ENCODE measurements at places on chromosomes 12 and 14.

DNA sequence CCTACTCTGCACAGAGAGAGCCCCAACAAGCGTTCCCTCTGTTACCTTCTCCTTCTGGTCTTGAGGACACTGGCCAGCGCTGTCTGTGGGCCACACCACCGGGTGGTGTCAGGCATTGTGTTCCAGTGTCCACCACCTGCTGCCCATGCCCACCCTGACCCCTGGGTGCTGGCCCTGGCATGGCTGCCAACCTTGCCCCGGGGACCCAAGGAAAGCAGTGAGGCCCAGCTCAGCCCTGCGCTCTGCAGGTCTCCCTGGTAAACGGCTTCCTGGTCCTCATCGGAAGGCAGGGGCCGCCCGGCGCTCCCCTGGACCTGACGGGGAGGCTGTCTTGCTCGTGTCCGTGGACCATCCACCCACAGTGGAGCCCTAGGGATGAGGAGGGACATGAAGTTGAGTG lies 21.8 kb upstream of the MEG3 start:
- no peak for DNase-seq

- no peak for DNase-seq
Measured at GRCh38 chr12:77392467-77393088, 327.2 kb upstream of the E2F7 start.

DNA sequence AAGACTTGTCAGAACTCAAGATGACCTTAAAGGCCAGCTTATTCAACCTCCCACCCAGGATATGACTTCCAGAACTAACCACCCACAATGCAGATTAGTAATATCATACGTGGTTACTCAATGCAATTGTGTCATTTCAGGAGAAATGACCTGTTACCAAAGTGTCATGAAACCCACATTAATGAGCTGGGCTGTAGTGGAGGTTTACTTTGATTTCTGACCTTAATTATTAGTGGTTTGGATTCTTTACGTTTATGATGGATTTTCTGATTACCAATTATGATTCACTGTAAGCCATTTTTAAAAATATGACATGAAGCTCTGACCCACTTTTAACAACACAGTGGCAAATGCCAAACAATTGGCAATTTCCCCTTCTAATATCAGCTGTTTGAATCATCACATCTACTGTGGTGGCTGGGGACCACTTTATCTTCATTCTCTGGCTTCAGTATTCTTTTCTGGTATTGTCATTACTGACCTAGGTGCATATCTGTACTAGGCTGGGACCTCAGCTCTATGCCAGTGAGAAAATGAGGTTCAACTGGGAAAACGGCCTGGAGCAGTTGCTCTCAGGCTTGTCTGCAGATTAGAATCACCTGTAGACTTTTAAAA lies 223.3 kb downstream of the RGS6 start:
- DNase-seq: no peak

DNA sequence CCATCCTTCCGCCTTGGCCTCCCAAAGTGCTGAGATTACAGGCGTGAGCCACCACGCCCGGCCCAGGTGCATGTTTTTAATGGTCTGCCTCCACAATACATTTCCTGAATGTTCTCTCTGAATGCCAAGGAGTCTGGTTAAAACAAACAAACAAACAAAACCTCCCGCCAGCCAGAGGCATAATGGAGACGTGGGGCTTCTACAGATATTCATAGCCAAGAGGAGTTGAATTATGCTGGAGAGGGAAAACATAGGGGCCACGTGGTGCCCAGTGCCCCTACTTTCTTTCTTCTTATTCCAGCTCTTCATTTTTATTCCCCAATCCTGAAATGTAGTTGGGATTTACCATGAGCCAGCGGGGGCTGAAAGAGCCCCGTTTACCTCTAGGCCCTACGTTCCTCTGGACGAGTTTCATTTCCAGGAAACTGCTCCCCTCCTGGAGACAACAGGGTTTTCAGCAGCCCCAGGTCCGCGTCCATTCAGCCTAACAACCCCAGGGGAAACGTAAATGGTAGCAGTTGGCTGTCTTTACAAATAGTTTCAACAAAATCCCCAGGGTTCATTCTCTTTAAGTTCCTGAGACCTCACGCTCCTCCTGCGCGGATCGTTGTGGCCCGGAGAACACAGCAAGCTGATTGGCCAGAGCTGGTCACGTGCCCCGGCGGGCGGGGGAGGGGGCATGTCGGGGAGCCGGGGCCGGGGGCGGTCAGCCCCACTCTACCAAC lies 108.5 kb upstream of the ESRRB start:
- DNase-seq: peak; percentile 32

DNA sequence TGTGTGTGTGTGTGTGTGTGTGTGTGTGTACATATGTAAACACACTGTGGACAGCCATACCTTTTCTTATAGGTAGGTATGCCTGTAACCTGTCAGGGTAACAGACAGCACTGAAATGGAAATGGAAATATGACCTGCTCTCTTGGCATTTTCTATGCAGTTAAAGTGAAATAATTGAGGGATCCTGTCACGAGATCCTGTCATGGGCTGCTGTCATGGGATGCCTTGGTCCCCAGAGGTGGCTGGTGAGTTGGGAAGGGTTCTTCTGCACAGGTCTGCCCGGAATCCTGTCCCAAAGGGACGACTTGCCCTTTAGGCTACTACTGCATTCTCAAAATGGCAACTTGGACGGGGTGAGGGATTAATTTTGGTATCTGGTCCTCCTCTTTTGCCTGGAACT lies 47.3 kb downstream of the ELK3 start:
- no peak for DNase-seq

GRCh38 chr12:113855998-113856397 lies 110.1 kb downstream of the RBM19 start:
- no peak for DNase-seq

DNA sequence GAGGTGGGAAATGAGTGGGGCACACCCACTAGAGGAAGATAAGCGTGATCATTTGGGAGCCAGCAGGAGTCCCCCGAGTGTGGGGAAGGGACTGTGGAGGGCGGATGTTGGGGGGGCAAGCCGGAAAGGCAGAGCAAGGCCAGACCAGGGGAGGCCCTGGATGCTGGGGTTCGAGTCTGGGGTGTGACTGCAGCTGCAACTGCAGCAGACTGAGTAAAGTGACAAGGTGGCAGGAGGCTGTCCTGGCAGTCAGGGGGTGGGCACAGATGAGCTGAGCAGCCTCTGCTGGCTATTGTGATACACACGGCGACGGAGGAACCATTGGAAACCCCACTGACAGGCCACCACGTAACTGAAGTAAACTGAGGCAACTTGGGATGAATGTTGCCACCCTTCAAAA lies 110.2 kb downstream of the LGMN start:
- peak; percentile 21 for DNase-seq

- DNase-seq: no peak
Measured at GRCh38 chr14:37551119-37551518, 43.9 kb downstream of the FOXA1 start.

DNA sequence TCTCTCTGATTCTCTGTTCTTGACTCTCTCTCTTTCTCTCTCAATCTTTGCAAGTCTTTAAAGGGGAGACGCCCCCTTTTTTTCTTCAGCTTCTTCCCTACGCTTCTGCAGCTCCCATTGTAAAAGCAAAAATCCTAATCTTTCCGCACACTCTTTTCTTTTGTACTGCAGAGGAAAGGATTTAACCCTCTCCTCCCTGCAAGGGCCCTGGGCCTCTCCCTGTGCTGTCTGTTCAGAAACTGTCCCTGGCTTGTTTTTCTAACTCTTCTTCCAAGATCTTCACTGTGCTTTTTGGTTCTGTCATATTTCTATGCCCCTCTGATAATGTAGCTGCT lies 10.9 kb upstream of the SALL2 start:
- no peak for DNase-seq

DNA sequence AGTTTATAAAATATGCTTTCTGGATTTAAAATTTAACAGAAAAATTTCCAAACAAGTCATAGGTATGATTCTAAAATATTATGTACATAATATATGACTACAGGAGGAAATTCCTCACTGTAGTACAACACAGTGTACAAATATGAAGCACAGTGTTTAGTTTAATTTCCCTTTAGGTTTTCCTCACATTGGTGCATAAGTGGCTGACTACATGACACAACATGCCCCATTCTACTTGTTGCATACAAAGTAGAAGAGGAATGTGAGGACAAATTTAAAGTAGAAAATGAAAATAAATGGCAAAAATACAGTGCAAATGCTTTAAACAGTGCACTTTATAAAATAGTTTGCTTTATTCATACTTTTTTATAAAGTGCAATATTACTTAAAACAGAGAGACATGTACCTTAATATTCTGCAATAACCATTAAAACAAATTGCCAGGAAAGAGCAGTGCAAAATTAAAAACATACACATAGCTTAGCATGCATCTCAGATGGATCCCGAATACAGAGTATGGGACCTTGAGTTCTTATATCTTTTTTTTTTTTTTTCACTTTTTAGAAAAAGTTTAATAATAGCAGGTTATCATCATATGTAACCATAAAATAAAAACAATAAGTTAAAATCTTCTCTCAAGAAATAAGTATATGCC lies 54.8 kb upstream of the TTC7B start:
- no peak for DNase-seq

- DNase-seq: no peak
Measured at GRCh38 chr12:99020871-99021270, 375.8 kb downstream of the APAF1 start.

- no peak for DNase-seq
Measured at GRCh38 chr14:22177870-22178269, 411.2 kb downstream of the DAD1 start.

DNA sequence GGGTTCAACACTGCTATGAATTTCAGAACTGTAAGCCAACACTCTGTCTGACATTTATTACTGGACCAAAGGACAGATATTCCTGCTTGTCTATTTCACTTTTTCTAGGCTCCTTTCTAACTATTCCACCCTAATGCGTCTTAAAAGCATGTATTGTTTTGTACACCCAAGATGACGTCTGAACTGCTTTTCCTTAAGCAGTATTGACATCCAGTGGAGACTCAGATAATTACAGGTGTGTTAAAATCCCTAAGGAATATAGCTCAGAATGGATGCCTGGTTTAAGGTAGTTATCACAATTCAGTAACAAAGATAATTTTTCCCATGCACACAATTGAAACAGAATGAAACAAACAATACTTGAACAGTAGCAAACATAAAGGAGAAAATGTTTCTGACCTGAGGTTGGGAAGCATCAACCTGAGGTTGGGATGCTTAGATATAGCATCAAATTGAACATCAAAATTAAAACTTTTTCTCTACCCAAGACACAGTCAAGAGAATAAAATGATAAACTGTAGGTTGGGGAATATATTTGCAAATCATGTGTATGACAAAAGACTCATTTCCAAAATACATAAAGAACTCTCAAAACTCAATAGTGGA lies 93.7 kb upstream of the PTPRR start:
- no peak for DNase-seq

GRCh38 chr12:82870771-82871377 lies 184.2 kb downstream of the TMTC2 start:
- DNase-seq: no peak

DNA sequence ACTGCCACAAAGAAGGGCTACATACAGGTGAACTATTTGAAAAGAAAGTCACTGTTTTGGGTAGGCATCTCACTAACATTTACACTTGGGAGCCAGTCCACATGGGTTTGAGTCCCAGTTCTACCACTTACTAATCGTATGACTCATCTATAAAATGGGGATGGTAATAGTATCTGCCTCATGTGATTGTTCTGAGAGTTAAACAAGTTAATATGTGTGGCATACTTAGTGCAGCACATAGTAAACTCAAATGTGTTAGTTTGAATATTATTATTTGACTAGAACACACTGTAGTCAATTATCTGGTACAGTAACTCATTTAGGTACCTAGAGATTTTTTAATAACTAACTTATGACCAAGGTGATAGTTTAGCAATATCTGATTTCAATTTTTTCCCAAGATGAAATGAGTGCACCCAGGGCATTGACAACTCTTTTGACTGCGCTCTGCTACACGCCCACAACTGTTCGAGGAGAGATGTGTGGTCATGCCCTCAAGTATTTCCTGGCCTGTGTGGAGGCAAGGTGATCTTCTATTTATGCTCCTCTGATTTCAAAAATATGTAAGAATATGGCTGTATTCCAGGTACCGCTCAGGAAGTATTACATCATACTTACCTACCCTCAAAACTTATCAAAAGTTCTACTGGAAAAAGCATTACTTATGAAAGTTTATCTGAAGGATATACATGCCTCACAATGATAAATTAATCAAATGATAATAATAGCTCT lies 210.6 kb upstream of the EGLN3 start:
- DNase-seq: no peak

- peak; percentile 34 for DNase-seq
Measured at GRCh38 chr12:92030618-92031017, 115.0 kb downstream of the BTG1 start.

GRCh38 chr14:88142997-88143396 lies 138.1 kb downstream of the GPR65 start:
- DNase-seq: no peak

DNA sequence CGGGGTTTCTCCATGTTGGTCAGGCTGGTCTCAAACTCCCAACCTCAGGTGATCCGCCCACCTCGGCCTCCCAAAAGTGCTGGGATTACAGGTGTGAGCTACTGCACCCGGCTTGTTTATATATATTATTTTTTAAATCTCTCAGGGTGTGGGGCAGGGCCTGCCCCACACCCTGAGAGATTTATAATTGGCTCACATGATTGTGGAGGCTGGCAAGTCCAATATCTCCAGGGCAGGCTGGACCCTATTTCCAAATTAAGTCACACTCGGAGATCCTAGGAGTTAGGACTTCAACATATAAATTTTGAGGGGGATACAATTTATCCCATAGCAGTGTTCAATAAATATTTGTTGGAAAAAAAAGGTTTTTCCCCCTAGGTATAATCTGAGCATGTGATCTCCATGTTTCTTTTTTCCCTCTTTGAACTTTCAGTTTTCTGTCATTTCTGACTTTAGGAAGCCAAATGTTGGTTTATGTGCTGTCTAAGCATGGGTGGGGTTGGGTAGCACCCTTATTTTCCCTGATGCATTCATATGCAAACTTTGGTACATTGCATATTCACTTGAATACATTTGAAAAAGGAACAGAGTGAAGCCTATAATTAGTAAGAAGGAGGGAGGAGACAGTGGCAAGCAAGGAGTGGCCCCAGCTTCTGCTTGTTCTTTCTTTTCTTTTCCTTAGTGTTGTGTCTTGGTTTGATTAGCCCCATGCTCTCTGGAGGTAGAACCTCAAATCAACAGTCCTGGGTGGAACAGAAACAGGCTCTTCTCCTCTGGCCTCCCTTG lies 8.7 kb upstream of the A2ML1 start:
- no peak for DNase-seq

GRCh38 chr12:29113101-29113500 lies 36.0 kb upstream of the FAR2 start:
- DNase-seq: no peak

- no peak for DNase-seq
Measured at GRCh38 chr14:50425816-50426215, 29.1 kb upstream of the CDKL1 start.

GRCh38 chr14:52840877-52841276 lies 49.5 kb upstream of the GNPNAT1 start:
- peak; percentile 27 for DNase-seq
